ENCODE measurements at places on chromosomes 11 and 22. TPM values are rescaled to one million over a fixed set of nuclear protein-coding genes. Genes with fewer than 3 reads are reported as not detected.
A peak's percentile ranks its signal among the peaks of the same experiment; 100 is the strongest.

The RHOD gene
- 17.1 TPM for total RNA-seq

The BTG4 gene
- total RNA-seq, result 1.2 TPM

The OR52I2 gene
- not detected for total RNA-seq

The CST6 gene
- total RNA-seq, result not detected

The SLC6A5 gene
- not detected for total RNA-seq

DNA sequence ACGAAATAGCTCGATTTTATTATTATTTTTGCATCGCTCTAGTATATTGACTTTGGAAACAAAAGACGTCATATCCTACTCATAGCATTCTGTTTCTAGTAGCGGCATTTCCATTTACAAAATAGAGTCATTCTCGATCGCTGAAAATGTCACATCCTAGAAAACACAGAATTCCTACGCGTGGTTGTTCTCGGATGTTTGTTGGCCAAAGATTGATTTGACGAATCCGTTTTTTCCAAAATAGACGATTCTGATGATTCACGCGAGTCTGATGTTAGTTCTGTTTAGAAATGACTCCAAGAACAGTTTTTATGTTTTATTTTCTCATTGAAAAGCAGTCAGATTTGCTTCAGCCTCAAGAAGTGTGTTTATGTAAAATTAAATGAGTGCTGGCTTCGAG lies 47.6 kb downstream of the SMIM38 start:
- H3K27ac ChIP-seq, result no peak overlapping the region
- no peak overlapping the region for H3K4me3 ChIP-seq
- no peak for DNase-seq
- H3K36me3 ChIP-seq, result no peaks in the 10 kb centered on the region
- H3K27me3 ChIP-seq, result no peaks in the 10 kb centered on the region

- no peaks in the 10 kb centered on the region for H3K4me1 ChIP-seq
- no peak overlapping the region for H3K27ac ChIP-seq
- H3K27me3 ChIP-seq, result no peaks in the 10 kb centered on the region
- H3K36me3 ChIP-seq, result peaks cover 8% of the 10 kb centered on the region
These were observed 12.7 kb downstream of the TRMU start for GRCh38 chr22:46348099-46348695.

DNA sequence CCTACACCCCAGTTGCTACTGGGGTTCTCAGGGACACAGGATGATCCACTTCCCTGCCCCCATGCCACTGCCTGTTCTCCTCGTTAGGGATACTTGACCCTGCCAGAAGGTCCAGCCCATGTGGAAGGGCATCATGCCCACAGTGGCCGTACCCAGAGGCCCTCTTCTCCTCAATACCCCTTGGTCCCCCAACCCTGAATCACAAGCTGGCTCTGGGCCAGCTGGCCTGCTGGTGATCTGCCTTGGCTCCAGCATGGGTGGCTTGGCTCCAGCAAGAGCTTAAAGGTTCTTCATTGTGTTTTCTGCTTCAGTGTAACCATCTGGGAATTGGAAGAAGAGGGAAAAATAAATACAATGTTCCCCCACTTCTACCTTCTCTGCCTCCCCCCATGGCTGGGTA lies 11.1 kb upstream of the TPBGL start:
- H3K36me3 ChIP-seq, result no peaks in the 10 kb centered on the region
- H3K27ac ChIP-seq, result no peak overlapping the region
- no peak overlapping the region for H3K4me3 ChIP-seq
- DNase-seq, result no peak

GRCh38 chr22:43707648-43708047 lies 104.5 kb downstream of the EFCAB6 start:
- H3K27me3 ChIP-seq, result no peaks in the 10 kb centered on the region
- DNase-seq, result no peak
- no peak overlapping the region for H3K27ac ChIP-seq

GRCh38 chr11:33068611-33069340 lies 29.4 kb downstream of the TCP11L1 start:
- H3K4me3 ChIP-seq, result no peak overlapping the region
- no peak overlapping the region for H3K27ac ChIP-seq
- DNase-seq, result no peak
- peaks cover 12% of the 10 kb centered on the region for H3K36me3 ChIP-seq

- no peak for DNase-seq
- H3K27ac ChIP-seq, result peak overlapping the region; percentile 24
- H3K27me3 ChIP-seq, result no peaks in the 10 kb centered on the region
- no peaks in the 10 kb centered on the region for H3K36me3 ChIP-seq
These were observed 21.2 kb downstream of the ARRB1 start for GRCh38 chr11:75330291-75330690.

- no peaks in the 10 kb centered on the region for H3K27me3 ChIP-seq
- no peak overlapping the region for H3K27ac ChIP-seq
- H3K36me3 ChIP-seq, result no peaks in the 10 kb centered on the region
- no peaks in the 10 kb centered on the region for H3K4me1 ChIP-seq
- no peak for DNase-seq
- no peak overlapping the region for H3K4me3 ChIP-seq
These were observed 734.3 kb upstream of the ARHGAP42 start for GRCh38 chr11:99952816-99953215.

DNA sequence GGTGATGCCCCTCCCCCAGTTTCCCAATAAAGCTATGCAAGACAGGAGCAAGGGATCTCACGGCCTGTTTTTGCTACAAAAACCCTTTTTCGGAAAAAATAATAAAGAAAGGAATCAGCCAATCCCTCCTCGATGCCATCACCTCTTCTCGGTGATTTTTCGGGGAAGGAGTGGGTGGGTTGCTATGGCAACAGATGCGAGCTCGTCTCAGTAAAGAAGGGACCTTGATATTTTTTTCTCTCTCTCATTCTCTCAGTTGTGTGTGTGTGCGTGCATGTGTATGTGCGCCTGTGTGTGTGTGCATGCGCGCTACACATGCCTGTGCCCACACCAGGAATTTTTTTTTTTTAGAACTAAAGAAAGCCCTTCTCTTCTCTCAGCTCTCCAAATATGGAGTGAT lies 3.8 kb upstream of the NPAS4 start:
- no peaks in the 10 kb centered on the region for H3K36me3 ChIP-seq
- H3K27me3 ChIP-seq, result no peaks in the 10 kb centered on the region
- no peaks in the 10 kb centered on the region for H3K4me1 ChIP-seq

- H3K27me3 ChIP-seq, result no peaks in the 10 kb centered on the region
- no peak overlapping the region for H3K4me3 ChIP-seq
- no peak for DNase-seq
- H3K4me1 ChIP-seq, result no peaks in the 10 kb centered on the region
- no peak overlapping the region for H3K27ac ChIP-seq
These were observed 619.9 kb downstream of the CNTN5 start for GRCh38 chr11:99640671-99641070.

GRCh38 chr22:43356881-43357280 lies 13.7 kb upstream of the SCUBE1 start:
- H3K4me1 ChIP-seq, result no peaks in the 10 kb centered on the region
- no peak overlapping the region for H3K4me3 ChIP-seq
- no peak for DNase-seq
- H3K27ac ChIP-seq, result no peak overlapping the region
- no peaks in the 10 kb centered on the region for H3K36me3 ChIP-seq
- no peaks in the 10 kb centered on the region for H3K27me3 ChIP-seq

- H3K27me3 ChIP-seq, result no peaks in the 10 kb centered on the region
- H3K4me1 ChIP-seq, result no peaks in the 10 kb centered on the region
- H3K36me3 ChIP-seq, result no peaks in the 10 kb centered on the region
- no peak overlapping the region for H3K27ac ChIP-seq
These were observed 55.8 kb downstream of the MS4A13 start for GRCh38 chr11:60570970-60571369.

GRCh38 chr11:27118371-27118770 lies 77.8 kb downstream of the BBOX1 start:
- H3K4me1 ChIP-seq, result no peaks in the 10 kb centered on the region
- no peak overlapping the region for H3K4me3 ChIP-seq
- H3K36me3 ChIP-seq, result no peaks in the 10 kb centered on the region
- H3K27me3 ChIP-seq, result no peaks in the 10 kb centered on the region
- no peak for DNase-seq

GRCh38 chr22:19916941-19917340 lies 24.6 kb upstream of the COMT start:
- no peak overlapping the region for H3K4me3 ChIP-seq
- no peaks in the 10 kb centered on the region for H3K27me3 ChIP-seq

DNA sequence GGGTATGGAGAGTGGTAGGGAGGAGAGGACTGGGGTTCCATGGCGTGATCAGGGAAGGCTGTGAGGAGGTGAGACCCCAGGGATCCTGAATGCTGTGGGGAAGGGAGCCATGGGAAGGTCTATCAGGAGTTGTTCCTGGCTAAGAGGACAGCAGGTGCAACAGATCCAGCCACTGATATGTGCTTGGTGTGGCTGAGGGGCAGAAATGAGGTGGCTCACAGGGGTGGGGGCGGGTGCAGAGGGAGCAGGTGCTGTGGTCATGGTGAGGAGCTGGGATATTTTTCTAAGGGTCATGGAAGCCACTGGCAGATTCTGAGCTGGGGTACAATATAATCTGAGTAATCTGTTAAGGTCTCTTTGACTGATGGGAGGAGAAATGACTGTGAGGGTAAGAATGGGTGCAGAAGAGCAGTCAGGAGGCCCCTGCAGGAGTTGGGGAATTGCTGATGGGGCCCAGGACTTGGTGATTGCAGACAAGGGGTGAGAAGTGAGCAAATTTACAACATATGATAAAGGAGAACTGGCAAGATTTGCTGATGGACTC lies 31.3 kb upstream of the DMC1 start:
- no peaks in the 10 kb centered on the region for H3K4me1 ChIP-seq
- no peak overlapping the region for H3K4me3 ChIP-seq
- no peak for DNase-seq
- no peak overlapping the region for H3K27ac ChIP-seq
- no peaks in the 10 kb centered on the region for H3K27me3 ChIP-seq

- H3K4me3 ChIP-seq, result no peak overlapping the region
- no peaks in the 10 kb centered on the region for H3K36me3 ChIP-seq
- H3K4me1 ChIP-seq, result peaks cover 14% of the 10 kb centered on the region
- DNase-seq, result no peak
- no peak overlapping the region for H3K27ac ChIP-seq
These were observed 8.0 kb upstream of the CLCF1 start for GRCh38 chr11:67381244-67381972.

DNA sequence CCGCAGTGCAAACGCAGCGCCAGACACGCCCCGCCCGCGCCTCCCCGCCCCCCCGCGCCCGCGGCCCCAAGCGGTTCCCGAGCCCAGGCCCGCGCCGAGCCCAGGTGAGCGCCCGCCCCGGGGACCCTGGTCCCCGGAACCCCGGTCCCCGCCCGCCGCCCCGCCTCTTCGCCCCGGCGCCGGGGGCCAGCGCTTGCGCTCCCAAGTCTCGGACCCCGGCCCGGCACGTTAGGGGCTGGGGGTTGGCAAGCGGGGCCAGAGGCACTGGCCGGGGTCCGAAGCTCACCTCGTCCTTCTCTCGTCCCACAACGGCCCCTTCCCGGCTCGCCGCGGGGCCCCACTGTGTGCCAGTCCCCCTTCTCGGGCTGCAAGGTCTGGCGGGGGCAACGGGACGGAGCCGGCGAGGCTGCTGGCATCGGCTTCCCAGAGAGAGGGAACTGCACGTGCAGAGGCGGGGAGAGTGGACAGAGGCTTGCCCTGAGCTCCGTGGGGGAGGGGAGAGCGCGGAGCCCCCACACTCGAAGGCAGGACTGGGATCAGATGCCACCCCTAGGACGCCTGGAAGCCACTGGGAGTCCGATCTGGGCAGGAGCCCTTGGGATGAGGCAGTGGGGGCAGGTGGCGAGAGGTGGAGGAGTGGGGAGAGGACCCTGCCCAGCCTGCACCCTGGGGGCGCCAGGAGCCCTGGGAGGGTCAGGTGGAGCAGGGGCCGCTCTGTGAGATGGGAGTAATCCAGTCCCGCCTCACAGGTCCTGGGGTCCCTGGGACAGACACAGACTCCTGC lies 1.8 kb upstream of the AIFM3 start:
- no peaks in the 10 kb centered on the region for H3K4me1 ChIP-seq
- H3K27ac ChIP-seq, result no peak overlapping the region
- no peaks in the 10 kb centered on the region for H3K27me3 ChIP-seq
- no peaks in the 10 kb centered on the region for H3K36me3 ChIP-seq

DNA sequence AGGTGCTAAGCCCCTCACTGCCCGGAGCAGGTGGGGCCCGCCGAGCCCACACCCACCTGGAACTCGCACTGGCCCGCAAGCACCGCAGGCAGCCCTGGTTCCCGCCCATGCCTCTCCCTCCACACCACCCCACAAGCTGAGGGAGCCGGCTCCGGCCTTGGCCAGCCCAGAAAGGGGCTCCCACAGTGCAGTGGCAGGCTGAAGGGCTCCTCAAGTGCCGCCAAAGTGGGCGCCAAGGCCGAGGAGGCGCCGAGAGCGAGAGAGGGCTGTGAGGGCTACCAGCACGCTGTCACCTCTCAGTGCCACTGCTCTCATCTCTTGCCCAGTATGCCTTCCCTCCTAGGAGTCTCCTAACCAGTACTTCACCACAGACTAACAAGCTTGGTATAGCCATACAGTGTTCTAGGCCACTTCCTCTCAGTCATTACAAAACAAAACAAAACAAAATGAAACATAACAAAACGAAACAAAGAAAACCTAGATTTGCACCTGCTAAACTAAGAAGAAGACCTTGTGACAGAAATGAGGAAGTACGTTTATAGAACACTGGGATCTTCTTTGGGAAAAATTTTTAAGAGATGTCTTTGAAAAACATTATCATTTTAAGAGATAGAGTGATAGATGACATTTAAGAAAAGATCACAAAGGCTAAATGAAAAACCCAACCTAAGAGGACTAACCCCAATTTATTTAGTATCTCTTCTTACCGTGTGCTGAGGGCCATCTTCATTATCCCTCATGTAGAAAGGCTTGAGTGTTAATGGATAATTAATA lies 47.7 kb upstream of the GAB2 start:
- H3K27ac ChIP-seq, result no peak overlapping the region
- no peaks in the 10 kb centered on the region for H3K27me3 ChIP-seq
- H3K4me1 ChIP-seq, result no peaks in the 10 kb centered on the region
- no peak overlapping the region for H3K4me3 ChIP-seq
- no peak for DNase-seq

All from Caco-2 (cell line).